Stimulated activated CD4-positive, alpha-beta T cell treated with anti-CD3 and anti-CD28 coated beads, TNF-alpha, amount 100 ng/mL, for 1 hour (primary cell): ENCODE measurements at places on chromosomes 11 and 22.

DNA sequence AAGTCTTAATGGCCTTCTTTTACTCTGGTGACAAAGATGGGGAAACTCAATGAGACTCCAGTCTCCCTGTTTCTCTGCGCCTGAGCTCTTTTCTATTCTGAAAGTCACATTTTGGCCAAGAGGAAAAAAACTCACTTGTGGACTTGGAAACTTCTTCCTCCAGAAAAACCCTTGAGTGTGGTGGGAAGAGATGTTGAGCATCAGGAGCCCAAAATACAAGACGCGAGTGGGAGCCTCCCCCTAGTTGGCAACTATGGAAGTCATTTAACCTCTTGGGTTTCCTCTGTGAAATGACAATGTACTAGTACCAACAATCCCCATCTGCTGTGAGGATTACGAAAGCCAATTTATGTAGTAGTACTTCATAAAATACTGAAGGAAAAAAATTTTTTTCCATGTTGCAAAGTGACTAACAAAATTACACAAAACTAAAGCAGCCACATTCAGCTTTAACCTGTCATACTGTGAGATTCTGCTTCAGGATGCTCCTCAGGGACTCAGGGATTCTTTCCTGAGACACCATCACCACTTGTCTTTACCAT is 524 bp upstream of the SLC25A17 start:
- DNase-seq, result no peak

GRCh38 chr11:132777067-132777975 is 755.0 kb downstream of the OPCML start:
- no peak for DNase-seq

DNA sequence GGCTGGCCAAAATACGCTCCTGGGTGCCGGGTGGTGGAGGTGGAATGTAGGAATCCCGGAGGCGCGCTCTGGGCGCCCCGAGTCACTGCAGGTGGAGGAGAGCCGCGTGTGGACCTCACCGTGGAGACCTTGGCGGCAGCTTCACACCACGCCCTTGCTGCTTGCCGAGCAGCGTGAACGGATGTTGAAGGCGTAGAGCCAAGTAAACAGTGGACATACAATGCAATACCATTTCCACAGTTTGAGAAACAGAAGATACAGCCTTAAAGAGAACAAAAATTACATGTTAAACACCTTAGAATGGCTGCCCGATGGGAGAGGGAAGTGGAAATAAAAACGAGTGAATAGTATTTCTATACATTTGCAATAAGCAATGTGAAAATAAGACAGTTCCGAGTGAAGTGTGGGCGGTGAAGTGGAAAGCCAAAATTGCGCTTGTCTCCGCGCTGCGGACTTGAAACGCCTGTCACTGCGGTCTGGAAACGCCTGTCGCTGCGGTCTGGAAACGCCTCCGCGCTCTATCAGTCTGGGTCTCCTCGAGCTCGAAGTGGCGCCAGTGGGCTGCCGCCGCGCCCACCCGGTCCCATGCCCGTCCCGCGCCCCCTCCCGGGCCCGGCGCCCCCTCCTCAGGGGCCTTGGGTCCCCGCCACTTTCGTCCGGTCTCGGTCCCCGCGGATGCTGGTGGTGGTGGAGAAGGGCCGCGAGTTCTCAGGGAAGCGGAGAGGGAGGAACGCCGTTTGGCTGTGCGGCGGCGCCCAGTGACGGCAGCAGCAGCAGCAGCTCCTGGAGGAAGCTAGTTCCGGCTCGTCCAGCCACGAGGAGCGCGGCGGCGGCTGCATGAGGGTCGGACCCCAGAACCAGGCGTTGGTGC is 1.6 kb downstream of the NCR3LG1 start:
- peak; percentile 13 for DNase-seq

GRCh38 chr22:41094041-41094593 is 1.7 kb downstream of the EP300 start:
- DNase-seq, result no peak

- no peak for DNase-seq
Observed at GRCh38 chr11:93329936-93330445, 551 bp upstream of the DEUP1 start.

- peak; percentile 22 for DNase-seq
Observed at GRCh38 chr22:22558972-22559603, at the start of gene PRAME. PRAME (minus strand) TSS chr22:22559265; CDS start chr22:22556832, 2,433 bp downstream.

- no peak for DNase-seq
Observed at GRCh38 chr22:22712092-22712658, 67.8 kb downstream of the GGTLC2 start.

GRCh38 chr11:96017856-96018255 is 93.9 kb upstream of the MTMR2 start:
- DNase-seq, result no peak

- DNase-seq, result no peak
Observed at GRCh38 chr11:7204778-7205177, 46.9 kb upstream of the SYT9 start.

GRCh38 chr11:325796-326591 is 5.3 kb upstream of the IFITM3 start:
- DNase-seq, result no peak

DNA sequence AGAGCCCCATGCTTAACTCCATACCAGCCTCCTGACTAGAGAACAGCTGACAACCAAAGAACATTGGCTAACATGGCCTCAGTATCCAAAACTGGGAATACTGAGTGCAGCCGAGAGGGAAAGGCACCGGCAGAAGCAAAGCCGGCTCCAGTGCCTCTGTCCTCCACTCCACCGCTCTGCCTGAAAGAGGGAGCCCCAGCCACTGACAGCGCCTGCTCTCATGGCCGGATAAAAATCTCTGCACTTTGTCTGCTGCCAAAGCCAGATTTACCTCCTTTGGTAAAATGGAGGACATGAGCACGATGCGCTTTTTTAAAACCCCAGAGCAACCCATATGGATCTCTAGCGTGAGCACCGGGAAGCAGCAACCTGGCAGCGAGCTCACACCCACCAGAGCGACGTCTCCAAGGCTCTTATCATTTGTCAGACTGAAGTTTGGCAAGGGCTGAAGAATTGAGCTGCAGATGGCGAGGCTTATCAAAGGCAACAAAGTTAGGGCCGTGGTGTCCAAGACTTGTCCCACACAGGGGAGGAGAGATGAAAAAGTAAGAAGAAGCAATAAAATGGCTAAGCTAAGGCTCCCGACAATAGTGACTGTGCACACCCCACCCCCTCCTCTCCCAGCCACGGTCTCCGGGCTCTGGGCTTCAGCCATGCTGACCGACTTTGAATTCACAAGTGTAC is 71.4 kb downstream of the EFCAB6 start:
- no peak for DNase-seq

DNA sequence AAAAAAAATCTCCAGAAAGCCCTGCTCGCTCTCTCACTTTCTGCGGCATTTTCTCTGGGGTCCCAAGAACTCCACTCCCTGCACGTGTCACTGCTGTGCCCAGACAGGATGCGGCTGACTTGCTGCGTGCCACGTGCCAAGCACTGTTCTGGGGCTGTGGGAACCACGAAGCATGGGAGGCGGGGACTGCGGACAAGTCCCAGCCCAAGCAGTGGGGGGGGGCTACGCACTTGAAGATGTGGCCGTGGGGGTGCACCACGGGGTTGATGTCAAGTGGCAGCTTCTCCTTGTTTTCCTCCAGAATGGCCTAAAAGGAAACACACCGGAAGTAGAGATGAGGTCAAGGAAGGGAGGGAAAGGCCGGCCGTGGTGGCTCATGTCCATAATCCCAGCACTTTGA is 10.8 kb downstream of the TTLL12 start:
- no peak for DNase-seq

GRCh38 chr22:23183061-23183698 is 2.9 kb downstream of the BCR start:
- DNase-seq, result no peak

DNA sequence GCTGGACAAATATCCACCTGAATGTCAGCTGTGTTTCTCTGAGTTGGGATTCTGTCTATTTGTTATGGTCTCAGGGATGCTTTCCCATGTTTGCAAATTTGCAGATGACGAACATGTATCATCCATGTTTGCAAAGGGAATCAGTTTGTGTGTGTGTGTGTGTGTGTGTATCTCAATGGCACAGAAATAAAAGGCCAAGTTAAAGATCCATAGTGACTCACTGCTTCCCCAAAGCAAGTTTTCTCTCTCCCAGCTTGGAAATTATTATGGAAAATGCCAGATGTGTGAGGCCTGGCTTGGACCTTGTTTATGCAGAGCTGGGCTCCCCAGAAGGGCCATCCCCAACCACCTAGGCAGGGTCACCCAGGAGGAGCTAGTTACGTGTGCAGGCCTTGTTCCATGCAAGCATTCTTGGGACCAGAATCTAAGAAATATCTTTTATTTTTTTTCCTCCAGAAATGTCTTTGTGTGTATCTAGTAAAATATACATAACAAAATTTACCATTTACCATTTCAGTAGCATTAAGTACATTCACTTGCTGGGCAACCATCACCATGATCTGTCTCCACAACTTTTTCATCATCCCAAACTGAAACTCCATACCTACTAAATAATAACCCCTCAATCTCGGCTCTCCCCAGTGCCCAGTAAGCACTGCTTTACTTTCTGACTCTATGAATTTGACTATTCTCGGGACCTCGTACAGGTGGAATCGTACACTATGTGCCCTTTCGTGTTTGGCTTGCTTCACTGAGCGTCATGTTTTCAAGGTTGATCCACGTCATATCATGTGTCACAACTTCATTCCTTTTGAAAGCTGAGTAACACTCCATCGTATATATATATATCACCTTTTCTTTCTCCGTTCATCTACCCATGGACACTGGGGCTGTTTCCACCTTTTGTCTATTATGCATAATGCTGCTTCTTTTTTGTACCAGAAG is 56.6 kb upstream of the WNT7B start:
- DNase-seq, result no peak

GRCh38 chr11:126352934-126353801 is 2.3 kb upstream of the ST3GAL4 start:
- no peak for DNase-seq

GRCh38 chr11:11960687-11961086 is 47.7 kb downstream of the DKK3 start:
- DNase-seq, result no peak

- DNase-seq, result no peak
Observed at GRCh38 chr22:17633217-17633997, 4.9 kb upstream of the ATP6V1E1 start.

- no peak for DNase-seq
Observed at GRCh38 chr22:48888466-48889208, 939.0 kb downstream of the BRD1 start.

DNA sequence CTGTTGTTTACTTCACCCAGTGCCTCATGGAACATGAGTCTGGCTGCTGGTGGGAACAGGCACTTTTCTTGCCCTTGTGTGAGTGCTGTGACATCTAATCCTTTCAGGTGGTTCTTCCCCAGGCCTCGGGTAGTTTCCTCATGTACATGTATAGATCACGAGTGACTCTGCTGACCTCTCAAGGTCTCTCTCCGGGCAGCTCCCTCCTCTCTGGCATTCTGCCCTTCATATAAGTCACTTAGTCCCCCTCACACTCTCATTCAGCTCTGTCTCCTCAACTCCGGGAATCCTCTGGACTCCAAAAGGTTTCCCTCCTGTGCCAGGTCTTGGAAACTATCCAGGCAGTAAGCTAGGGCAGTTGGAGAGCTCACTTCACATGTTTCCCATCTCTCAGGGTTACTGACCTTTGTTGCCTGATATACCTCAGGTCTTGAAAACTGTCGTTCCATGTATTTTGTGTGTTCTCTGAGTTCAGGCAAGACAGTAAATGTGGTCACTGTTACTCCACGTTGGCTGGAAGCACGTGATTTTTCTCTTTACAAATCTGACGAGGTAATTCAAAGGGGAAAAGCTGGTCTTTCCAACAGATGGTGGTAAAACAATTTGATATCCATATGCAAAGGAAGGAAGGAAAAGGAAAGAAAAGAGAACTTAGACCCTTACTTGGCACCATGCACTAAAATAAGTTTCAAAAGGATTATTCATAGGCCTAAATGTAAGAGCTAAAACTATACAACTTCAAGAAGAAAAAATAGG is 40.5 kb upstream of the PITPNB start:
- no peak for DNase-seq

- DNase-seq, result no peak
Observed at GRCh38 chr11:93288767-93289166, 41.8 kb upstream of the DEUP1 start.

GRCh38 chr22:35021161-35021560 is 44.8 kb upstream of the ISX start:
- no peak for DNase-seq

DNA sequence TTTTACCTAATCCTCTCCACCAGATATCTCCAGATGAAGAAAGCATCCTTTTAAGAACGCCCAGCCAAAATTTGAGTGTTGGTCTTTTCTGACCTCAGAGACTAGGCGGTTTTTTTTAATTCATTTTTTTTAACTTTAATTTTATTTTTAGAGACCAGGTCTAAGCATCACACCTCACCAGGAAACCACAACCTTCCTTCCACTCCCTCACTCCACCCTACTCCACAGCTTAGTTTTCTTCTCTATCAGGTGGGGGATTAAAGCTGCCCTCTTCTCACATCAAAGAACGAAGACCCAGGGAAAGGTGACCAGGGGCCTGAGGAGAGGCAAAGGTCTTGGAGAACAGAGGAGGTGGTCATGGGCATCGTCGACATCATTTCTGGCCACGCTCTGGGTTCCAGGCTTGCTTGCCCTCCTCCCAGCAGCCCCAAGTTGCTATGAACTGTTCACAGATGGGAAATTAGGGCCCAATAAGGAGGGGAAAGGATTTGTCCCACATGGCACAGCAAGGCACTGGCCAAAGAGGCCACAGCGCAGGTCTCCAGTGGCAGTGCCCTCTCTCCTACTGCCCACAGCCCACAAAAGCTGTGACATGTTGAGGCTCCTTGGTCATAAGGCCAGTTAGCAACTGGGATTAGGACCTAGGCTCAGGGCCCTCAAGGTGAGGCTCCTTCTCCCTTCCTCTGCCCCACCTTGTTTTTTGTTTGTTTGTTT is 1.4 kb upstream of the PEX16 start:
- DNase-seq, result no peak

DNA sequence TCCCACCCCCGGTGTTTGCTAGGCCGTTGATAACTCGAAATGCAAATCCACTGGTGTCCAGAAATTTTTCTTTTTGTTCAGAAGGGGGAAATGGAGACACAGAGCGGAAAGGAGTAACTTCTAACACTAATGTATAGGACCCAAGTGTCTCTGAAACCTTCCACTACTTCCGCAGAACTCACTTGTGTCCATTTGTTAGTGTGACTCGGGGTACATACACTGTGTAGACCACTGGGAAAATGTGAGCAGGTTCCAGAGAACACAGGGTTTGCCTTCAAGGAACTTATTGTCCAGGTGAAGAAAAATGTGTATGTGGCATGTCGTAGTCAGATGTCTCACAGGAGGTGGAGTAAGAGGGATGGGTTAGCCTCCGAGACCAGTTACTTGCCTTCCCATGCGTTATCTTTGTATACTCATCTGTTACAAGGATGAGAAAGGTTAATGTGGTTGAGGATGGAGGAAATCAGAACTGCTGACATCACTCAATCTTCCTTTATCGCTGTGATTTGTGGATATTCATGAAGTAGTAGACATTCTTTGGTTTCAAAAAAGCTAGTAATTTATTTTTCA is 857 bp downstream of the ARCN1 start:
- no peak for DNase-seq

DNA sequence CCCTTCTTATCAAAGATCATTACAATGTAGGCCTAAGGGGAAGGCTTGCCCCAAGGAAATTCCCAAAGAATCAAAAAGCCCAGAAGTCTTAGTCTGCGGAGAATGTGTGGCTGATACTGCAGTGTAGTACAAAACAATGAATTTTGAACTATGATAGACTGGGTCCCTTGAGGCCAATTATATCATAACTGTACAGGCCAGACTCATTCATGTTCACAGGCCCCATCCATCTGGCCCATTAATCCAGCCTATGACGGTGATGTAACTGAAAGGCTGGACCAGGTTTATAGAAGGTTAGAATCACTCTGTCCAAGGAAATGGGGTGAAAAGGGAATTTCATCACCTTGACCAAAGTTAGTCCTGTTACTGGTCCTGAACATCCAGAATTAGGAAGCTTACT is 35.2 kb downstream of the IGLL1 start:
- DNase-seq, result no peak

- DNase-seq, result no peak
Observed at GRCh38 chr11:33670250-33671011, 30.2 kb downstream of the C11orf91 start.
